ENCODE measurements at places on chromosomes 7 and 10. TPM values are rescaled to one million over a fixed set of nuclear protein-coding genes. Genes with fewer than 3 reads are reported as not detected.

DNA sequence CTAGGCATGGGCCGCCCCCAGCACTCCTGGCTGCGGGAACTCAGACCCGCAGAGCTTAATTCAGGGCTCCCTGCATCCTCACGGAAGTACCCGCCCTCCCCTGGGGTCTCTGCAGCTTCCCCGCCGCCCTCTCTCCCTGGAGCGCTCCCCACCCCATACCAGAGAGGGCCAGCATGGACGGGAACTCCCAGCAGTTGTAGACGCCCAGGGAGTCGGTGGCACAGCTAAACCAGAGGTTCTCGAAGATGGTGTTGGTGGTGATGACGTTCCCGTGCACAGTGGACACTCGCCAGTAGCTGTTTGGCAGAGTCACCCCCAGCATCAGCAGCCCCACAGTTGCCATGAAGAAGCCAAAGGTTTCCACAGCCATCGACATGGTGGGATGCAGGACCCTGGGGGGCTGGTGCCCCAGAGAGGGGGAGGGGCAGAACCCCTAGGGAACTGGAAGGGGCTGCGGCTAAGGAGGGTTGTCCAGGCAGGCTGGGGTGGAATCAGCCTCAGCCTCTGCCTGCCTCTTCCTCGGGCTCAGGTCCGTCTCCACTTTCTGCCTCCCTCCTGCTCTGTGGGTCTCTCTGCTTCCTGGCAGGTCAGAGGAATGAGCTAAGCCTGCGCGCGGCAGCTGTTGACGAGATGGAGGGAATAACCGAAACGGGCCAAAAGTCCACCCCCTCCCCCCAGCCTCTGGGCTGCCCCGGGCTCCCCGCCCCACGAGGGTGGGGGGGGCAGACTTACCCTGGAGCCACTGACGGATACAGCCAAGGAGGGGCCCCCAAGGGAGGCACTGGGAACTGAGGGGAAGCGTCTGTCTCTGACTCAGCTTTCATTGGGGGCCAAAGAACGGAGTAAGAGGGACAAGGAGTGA, at the start of gene CLDN15:
Gene CLDN15, minus strand, starts transcription at position 597 of the 862 bp plus-strand sequence. Its CDS starts 221 bp downstream, at position 376.
- no peaks in the 10 kb centered on the region for H3K27me3 ChIP-seq
- H3K4me1 ChIP-seq, result peaks cover 35% of the 10 kb centered on the region
- H3K36me3 ChIP-seq, result peaks cover 41% of the 10 kb centered on the region
- H3K4me3 ChIP-seq, result no peak within 1 kb of the TSS
- DNase-seq, result no peak

- no peak overlapping the region for H3K27ac ChIP-seq
- H3K4me3 ChIP-seq, result no peak overlapping the region
- peaks cover 10% of the 10 kb centered on the region for H3K27me3 ChIP-seq
- H3K4me1 ChIP-seq, result peaks cover 3% of the 10 kb centered on the region
- H3K36me3 ChIP-seq, result no peaks in the 10 kb centered on the region
- DNase-seq, result no peak
These were observed 69.8 kb downstream of the C10orf143 start for GRCh38 chr10:130040817-130041330.

Gene C7orf57
- 0.18 TPM for polyA plus RNA-seq

- no peaks in the 10 kb centered on the region for H3K4me1 ChIP-seq
- DNase-seq, result no peak
- H3K27ac ChIP-seq, result no peak overlapping the region
- no peaks in the 10 kb centered on the region for H3K36me3 ChIP-seq
- H3K4me3 ChIP-seq, result no peak overlapping the region
These were observed 75.5 kb downstream of the COPG2 start for GRCh38 chr7:130593033-130593432.

- DNase-seq, result no peak
- no peak overlapping the region for H3K27ac ChIP-seq
- H3K36me3 ChIP-seq, result no peaks in the 10 kb centered on the region
These were observed 202.7 kb downstream of the PARD3 start for GRCh38 chr10:34612446-34612845.

Gene NYAP1
- polyA plus RNA-seq, result 0.66 TPM

GRCh38 chr10:28845009-28845682, 167.8 kb downstream of the BAMBI start:
- H3K4me1 ChIP-seq, result no peaks in the 10 kb centered on the region
- no peak for DNase-seq
- H3K27ac ChIP-seq, result no peak overlapping the region
- H3K36me3 ChIP-seq, result no peaks in the 10 kb centered on the region
- H3K4me3 ChIP-seq, result no peak overlapping the region

DNA sequence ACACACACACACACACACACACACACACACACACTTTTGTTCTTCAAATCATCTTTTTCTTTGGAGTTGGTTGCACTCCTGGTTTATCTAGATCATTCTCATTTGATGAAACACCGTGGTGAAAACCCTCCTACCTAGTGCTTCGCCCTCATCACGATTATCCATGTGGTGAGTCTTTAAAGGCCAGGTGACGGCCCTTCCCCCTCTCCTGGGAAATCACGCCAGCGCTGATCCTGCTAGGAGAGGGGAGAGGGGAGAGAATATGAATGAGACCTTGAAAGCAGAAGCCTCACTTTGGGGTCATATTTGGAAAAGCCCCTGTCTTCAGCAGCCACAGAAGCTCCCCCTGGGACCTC, 103.9 kb upstream of the LRRC4 start:
- no peaks in the 10 kb centered on the region for H3K36me3 ChIP-seq
- H3K4me3 ChIP-seq, result no peak overlapping the region
- H3K27me3 ChIP-seq, result peaks cover 39% of the 10 kb centered on the region

GRCh38 chr10:101858723-101859500, 15.3 kb upstream of the KCNIP2 start:
- H3K27me3 ChIP-seq, result no peaks in the 10 kb centered on the region
- no peaks in the 10 kb centered on the region for H3K4me1 ChIP-seq
- H3K4me3 ChIP-seq, result no peak overlapping the region
- no peaks in the 10 kb centered on the region for H3K36me3 ChIP-seq
- DNase-seq, result no peak
